Thymus (tissue), 14 donors: ENCODE measurements at places on chromosomes 3 and 15. TPM values are rescaled to one million over a fixed set of nuclear protein-coding genes. Genes with fewer than 3 reads are reported as not detected.

- no peak for DNase-seq
Observed at GRCh38 chr3:194877291-194878119, 191.8 kb downstream of the FAM43A start.

DNA sequence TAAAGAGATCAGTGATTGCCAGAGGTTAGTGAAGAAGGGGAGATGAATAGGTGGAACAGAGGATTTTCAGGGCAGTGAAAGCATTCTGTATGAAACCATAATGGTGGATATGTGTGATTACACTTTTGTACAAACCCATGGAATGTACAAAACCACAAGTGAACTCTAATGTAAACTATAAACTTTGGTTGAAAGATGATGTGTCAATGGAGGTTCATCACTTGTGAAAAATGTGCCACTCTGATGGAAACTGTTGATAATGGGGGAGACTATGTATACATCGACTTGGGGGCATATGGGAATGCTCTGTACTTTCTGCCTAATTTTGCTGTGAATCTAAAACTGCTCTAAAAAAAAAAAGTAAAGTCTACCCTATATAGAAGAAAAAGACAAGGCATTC, 68.7 kb upstream of the ARHGEF3 start:
- no peak for DNase-seq

- no peak for DNase-seq
Observed at GRCh38 chr3:60730371-60730770, 520.9 kb downstream of the FHIT start.

DNA sequence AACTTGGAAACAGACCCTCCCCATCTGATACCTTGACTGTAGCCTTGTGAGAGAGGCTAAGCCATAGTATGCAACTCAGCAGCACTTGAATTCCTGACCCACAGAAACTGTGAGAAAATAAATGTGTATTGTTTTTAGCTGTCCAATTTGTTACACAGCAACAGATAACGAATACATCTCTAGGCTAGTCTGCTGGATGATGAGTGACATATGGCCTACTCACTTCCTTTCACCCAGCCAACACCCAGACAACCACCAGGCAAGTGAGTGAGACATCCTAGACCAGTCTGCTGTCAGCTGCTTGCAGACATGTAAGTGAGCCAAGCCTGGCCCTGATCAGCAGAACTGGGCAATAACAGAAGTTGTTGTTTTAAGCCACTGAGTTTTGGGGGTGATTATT, 19.2 kb upstream of the SMAD6 start:
- no peak for DNase-seq

GRCh38 chr3:24229468-24230221, 265.0 kb downstream of the THRB start:
- no peak for DNase-seq

- no peak for DNase-seq
Observed at GRCh38 chr15:96887730-96888129, 557.2 kb downstream of the NR2F2 start.

DNA sequence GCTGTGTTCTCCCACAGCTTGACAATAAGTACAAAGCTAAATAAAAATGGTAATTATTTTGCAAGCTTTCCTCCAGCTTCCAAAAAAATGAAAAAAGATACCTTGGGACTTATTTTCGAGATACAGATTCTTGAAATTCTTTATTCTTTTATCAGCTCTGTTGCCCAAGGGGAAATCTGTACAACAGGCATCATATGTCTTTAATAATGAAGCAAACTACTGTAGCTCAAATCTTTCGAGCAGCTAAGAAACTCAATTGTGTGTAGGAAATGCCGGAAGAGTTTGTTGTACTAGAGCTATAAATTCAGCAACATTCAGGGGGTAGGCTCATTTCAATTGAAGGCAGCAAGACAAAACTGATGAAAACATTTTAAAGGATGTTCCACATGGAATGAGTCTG, 297.7 kb downstream of the GBE1 start:
- DNase-seq, result no peak

- no peak for DNase-seq
Observed at GRCh38 chr15:96213045-96213444, 117.5 kb upstream of the NR2F2 start.

DNA sequence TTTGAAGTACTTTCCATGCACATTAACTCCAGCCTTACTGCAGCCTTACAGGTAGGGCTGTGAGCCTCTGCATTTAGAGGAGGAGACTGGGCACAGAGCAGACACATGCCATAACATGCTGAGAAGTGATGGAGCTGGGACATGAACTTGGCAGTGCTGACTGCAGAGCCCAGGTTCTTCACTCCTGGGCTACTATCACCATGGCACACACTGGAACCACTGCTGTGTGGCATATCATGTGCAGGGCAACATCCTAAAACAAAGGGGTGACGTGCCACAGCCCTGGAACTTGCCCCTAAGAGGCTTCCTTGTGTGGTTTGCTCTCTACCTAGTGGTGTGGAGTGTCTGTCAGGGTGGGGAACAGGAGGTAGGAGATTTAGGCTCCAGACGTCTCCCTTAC, 25.4 kb downstream of the EHD4 start:
- no peak for DNase-seq

- DNase-seq, result no peak
Observed at GRCh38 chr3:141511361-141511760, 24.5 kb downstream of the RASA2 start.

DNA sequence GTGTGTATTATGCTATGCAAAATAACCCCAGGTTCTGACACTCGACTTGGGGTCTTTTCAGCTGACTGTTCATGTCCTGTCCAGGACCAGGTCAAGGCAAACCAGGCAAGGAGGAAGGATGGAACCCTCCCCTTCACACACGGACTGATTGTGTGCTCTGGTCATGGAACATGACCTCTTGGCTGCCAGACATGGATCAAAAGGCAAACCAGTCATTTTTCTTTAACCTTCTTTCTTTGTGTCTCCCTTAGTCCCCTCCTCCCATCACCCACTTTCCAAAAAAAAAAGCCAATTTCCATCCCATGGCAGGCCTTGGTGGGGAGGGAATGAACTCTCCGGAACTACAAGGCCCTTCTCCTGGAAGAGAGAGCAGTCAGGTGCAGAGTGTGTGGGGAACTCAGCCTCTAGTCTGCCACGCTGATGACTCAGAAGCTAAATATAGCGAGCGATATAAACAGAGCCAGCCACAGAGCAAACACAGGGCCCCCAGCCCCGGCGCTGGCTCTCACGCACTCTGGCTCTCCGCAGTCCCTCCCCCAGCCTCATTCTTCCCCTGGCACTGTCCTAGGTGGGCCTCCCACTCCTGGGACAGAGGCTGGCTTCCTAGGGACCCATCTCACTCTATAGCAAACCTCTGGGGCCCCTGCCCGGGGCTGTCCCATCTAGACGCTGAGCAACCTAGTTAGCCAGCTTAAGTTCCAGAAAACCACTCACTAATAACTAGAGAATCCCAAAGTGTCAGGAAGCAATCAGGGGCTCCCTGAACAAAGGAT, 10.0 kb downstream of the BMF start:
- peak; percentile 88 for DNase-seq

DNA sequence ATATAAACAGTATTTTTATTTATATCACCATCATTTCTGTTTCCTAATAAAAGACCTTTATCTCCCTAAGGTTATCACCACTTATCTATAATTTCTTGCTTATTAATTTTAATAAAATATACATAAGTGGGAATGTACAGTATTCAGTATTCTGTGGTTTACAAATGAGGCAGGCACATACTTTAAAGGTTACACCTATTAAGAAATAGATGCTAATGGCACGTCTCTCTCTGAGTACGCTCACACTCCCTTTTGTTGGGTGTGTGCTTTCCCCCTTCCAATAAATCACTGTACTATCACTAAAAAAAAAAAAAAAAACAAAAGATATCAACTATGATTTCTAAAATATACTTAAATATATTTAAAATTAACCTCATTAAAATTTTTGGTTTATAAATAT, 8.9 kb downstream of the OXNAD1 start:
- no peak for DNase-seq

- no peak for DNase-seq
Observed at GRCh38 chr3:186786922-186787321, 3.5 kb downstream of the EIF4A2 start.

DNA sequence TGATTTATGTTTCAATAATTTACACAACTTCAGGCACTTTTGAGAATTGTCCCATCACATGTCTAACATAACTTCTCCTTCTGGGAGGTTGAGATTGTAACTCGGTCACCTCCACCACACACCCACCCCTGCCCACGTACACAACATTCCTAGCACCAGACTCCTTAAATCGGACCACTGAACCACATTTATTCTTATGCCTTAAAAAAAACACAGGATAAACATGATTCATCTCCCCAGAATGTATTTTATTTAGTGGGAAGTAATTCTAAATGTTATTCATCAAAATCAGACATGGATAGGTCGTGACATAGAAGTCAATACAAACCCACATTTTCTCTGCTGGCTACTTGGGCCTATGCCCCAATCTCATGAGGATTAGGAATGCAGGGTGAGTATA, 3.0 kb downstream of the SNTN start:
- DNase-seq, result no peak

KLHL40 gene
- 0.16 TPM for polyA plus RNA-seq

THPO gene
- 0.21 TPM for polyA plus RNA-seq

CD96 gene
- polyA plus RNA-seq, result 27.0 TPM

C15orf62 gene
- polyA plus RNA-seq, result 1.8 TPM
